Germinal center (tissue), 1 donor: ENCODE measurements at places on chromosomes 1 and 21.

GRCh38 chr21:31141389-31142000 is 103.2 kb upstream of the KRTAP19-8 start:
- DNase-seq: no peak

GRCh38 chr1:105243969-105244368 is 1494.3 kb downstream of the AMY1C start:
- DNase-seq: no peak

GRCh38 chr1:212686591-212686990 is 13.0 kb downstream of the BATF3 start:
- no peak for DNase-seq

- DNase-seq: no peak
These were observed 102.1 kb downstream of the LMX1A start for GRCh38 chr1:165254376-165254775.
